ENCODE measurements at places on chromosomes 1 and 21.

- DNase-seq = no peak
Observed at GRCh38 chr1:213523781-213524398, 463.9 kb upstream of the PROX1 start.

GRCh38 chr1:173039626-173040025 lies 11.1 kb downstream of the TNFSF18 start:
- DNase-seq = no peak

DNA sequence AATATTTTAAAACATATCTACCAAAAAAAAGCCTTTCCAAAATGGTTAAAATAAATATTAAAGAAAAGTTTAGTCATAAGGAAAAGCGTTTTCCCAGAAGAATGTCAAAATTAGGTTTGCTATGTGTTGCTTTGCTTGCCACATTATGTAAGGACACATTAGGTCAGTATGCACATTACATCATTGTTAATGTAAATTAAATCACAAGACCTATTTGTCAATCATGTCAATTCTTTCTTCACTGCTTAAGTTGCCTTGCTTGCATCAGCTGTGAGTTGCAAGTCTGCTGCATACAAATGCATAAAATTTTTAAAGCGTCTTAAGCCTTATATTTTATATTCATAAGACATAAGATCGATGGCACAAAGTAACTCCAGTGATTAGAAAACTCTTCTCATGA lies 448.9 kb downstream of the PCP4 start:
- no peak for DNase-seq

DNA sequence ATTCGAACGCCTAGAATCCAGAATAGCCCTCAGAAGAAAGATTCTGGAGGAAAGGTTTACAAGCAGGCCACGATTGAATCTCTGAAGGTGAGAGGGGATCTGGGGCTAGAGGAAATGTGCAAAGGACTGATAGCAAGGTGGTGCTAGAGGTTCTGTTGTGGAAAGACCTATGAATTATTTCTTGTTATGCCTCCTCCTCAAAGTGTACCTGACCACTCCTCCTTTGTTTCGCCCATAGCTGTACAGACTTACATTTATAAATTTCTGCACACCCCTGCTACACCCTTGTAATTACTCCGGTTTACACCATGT lies 986 bp downstream of the TCEANC2 start:
- DNase-seq = no peak

GRCh38 chr21:41620982-41621381 lies 113.0 kb upstream of the TMPRSS2 start:
- no peak for DNase-seq

GRCh38 chr1:145999321-146000024 lies 3.1 kb upstream of the TXNIP start:
- peak; percentile 60 for DNase-seq

DNA sequence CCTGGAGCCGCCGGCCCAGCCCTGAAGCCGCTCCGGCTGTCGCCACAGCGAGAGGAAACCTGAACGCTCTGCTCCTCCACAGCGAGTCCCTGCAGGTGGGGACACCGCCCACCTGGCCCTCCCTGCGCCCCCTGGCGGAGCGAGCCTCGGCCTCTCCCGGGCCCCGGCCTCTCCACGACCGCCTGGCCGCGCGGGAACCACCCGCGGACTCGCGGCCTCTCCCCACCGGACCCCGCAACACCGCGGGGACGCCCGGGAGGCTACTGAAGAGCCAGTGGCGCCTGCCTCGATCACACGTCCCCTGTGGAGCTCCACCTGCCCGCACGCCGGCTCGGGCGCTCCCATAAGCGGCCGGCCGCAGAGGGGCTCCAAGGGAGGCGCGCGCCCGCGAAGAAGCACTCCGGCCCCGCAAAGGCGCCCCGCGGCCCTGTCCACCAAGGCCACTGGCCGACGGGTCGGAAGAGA lies 109.6 kb downstream of the KCNN3 start:
- DNase-seq = no peak

- no peak for DNase-seq
Observed at GRCh38 chr1:76949503-76949902, 82.2 kb downstream of the ST6GALNAC5 start.

DNA sequence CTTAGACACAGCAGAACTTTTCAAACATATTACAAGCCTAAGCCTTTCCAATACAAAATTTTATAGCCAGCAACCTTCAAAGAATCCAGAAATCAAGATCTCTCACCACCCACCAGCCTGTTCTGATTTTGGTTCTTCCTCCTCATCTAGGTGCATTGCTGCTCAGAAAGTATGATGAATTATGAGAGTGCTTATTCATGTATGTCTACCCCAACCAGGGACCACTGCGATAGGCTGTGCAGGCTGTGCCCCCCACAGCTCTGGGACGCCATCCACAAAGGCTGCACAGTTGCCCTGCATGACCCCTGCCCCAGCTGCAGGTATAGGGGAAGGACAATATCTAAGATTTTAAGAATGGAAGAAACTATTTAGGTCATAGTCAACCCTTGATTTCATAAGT lies 55.4 kb downstream of the WDR64 start:
- DNase-seq = no peak

DNA sequence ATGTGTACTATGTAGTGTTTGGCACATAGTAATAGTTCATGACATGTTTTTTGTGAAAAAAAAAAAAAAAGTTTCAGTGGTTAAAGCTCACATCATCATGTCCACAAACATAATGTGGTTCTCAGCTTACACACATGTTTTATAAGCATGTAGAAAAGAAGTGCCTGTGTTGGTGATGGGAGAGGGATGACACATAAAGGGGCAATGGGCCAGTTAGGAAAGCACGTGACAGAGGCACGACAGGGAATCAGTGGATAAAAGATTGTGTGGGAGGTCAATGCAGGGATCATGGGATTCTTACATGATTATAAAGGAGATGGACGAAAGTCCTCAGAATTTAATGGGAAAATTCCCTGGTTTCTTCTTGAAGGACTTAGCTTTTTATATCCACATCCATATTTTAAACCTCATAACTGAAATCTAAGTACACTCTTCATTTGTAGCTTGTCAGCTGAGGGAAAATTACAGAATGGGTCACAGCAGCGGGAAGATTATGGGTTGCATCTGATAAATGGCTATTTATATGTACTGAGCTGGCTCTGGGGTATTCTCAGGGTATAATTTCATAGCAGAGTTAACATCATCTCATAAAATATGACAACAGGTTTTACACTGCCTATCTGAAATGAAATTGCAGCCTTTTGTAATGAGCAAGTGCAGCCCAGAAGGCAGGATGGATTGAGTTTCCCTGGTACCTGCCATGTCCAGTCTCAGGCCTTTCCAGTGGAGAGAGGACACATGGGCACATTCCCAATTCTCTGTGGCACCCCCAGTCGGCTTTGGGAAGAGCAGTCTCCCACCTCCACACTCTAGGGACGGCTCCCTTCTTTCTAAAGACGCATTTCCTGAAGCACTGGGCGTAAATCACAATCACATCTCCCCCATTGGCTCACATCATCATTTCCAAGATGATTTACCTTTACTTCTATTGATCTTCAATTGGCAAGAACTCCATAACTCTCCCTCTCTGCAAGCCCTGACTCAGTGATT lies 42.3 kb upstream of the NHLH2 start:
- no peak for DNase-seq

GRCh38 chr1:222784371-222784770 lies 30.5 kb upstream of the DISP1 start:
- DNase-seq = no peak

- DNase-seq = no peak
Observed at GRCh38 chr1:193325771-193326170, 139.4 kb upstream of the B3GALT2 start.

DNA sequence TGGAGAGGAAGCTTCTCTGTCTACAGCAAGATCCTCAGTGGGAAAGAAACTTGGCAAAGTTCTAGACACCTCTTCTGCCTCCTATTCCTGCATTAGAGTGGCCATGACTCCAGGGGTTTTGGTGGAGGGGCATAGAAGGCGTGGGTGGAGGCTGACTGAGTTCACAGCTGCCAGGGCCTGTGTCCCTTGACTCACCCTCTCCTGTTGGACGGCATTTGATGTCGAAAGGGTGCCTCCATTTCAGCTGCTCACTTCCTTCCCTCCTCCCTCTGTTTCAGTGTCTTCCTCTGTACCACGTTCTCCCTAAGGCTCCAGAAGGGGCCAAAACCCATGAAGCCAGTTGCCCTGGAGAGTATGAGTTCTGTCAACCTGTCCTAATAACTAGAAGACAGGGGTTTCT lies 632 bp downstream of the TMEM79 start:
- DNase-seq = no peak

GRCh38 chr1:243507001-243507671 lies 251.3 kb downstream of the SDCCAG8 start:
- DNase-seq = no peak

DNA sequence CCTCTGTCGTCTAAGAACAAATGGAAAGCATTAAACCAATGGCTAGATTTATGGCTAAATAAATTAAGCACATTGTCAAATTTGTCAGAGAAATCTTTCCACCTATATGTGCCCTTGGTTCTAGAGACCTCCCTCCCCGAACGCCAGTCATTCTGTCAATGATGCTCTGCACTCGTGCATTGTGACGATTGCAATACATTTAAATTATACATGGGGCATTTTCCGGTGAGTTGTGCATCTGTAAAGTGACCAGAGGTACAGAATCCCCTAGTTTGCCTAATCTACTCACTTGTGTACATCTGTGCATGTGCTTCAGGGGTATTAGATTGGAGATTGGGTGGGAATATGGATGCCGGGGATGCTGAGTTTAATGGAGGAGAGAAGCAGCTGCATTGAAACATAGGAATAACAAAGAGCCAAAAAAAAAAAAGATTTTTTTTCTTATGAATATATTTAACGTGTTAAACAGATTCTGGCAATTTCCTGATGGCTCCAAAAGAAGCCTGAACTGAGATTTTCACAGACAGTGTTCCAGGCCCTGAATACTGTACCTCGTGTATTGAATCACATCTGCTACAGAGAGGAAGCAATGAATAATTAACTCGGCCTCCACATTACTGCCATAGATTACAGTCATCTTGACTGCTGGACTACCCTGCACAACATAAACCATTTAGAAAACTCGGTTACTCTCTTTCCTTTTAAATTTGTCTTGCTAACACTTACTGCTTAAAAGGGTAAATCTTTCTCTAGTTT lies 149.0 kb upstream of the C1orf87 start:
- DNase-seq = peak; percentile 34

DNA sequence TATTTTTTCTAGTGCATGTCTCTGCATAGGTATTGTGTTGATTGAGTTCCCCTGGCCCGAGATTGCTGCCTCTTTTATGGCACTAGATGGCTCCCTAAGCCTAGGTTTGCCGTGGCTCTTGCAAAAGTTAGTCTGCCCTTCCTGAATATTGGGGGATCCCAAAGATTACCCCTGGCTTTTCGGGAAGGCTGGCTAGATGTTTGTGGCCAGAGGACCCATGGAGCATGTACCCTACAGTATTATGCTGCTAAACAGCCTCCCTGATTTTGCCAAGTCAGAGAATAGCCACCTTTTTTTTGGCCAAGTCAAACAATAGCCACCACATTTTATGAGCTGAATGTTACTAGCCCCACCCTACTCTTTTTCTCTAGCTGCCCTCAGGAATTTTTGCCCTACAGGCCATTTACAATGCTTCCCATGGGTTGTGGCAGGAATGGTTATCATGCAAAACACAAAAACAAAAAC lies 343.2 kb downstream of the OLFM3 start:
- DNase-seq = peak; percentile 23

GRCh38 chr1:44609412-44609767 lies 64.9 kb downstream of the TMEM53 start:
- no peak for DNase-seq

- DNase-seq = no peak
Observed at GRCh38 chr1:202834771-202835547, 24.2 kb downstream of the PCAT6 start.

GRCh38 chr1:159223004-159223403 lies 18.3 kb downstream of the ACKR1 start:
- no peak for DNase-seq

GRCh38 chr1:54227891-54228310 lies 27.9 kb downstream of the MRPL37 start:
- no peak for DNase-seq

DNA sequence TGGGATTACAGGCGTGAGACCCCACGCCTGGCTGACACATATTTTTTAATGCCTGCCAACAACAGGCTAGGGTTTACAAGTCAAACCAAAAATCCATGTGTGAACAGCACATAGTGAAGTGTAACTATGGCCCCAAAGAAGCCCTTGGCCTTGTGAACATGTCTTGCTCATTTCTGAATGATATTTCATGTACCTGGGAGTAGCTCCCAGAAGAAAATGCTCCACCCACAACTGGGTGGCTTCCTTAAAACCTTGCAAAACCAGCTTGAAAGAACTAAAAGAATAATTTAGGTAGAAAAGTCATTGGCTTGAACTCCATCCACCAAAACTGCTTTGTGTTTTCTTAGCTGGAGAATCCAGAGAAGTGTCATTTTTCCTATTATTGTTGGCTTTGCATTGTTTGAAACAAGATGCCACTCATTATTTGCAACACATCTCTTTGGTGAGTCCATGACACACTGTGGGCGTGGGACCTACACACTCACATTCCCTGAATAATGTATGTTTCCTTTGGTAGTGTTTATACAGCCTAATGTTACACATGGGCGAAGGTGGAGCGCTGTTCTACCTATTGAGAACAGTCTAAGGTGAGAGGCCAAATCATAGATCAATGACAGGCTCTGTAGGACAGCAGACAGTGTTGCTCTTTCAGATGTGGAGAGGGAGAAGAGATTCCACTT lies 28.5 kb upstream of the SDE2 start:
- no peak for DNase-seq

DNA sequence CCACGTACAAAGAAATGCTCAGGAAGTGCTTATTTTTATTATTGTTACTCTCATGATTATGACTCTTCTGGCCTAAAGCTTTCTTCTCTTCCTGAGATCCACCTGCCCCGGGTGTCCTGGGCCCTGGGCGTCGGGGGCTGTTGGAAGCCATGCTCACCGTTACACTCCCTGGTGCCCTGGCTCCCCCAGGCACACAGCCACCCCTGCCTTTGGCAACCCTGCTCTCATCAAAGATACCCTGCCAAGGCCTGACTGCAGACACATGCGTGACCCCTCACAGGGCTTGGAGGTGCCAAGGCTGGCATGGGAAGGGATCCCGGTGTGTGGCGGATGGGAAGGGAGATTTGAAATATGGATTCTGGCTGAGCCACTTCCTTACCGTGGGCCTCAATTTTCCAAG lies 3.3 kb upstream of the KISS1 start:
- DNase-seq = peak; percentile 40

GRCh38 chr1:105467549-105467948 lies 1588.9 kb upstream of the PRMT6 start:
- no peak for DNase-seq

- DNase-seq = peak; percentile 4
Observed at GRCh38 chr1:45012639-45013278, 705 bp downstream of the UROD start.

DNA sequence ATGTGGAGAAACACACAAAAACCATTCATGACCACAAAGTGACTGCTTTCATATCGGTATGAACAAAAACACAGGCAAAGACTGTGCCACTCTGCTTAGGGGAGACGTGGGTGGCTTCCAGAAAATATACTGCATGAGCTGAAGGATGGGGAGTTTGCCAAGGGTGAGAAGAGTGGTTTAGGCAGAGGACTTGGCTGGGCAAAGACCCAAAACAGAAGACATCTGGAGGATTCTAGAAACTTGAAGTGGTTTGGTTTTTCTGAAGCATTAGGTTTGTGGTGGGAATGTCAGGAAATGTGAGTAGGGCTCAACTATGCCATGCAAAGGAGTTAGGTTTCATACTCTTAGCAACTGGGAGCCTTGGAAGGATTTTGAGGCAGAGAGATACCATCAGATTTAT lies 26.6 kb upstream of the DNM3 start:
- DNase-seq = peak; percentile 14

GRCh38 chr1:72412286-72412685 lies 129.9 kb upstream of the NEGR1 start:
- no peak for DNase-seq

- peak; percentile 42 for DNase-seq
Observed at GRCh38 chr21:46183910-46184624, at the start of gene SPATC1L. Gene SPATC1L (minus strand): TSS chr21:46184459. CDS start chr21:46182816, 1,643 bp downstream.

Measured in NCI-H446 treated with DMSO at 0.1 percent for 48 hours (cell line).